Activated naive CD4-positive, alpha-beta T cell treated with anti-CD3 and anti-CD28 coated beads for 36 hours (primary cell): ENCODE measurements at places on chromosomes 2 and 18. TPM values are rescaled to one million over a fixed set of nuclear protein-coding genes. Genes with fewer than 3 reads are reported as not detected.

The EFR3B gene
- total RNA-seq: 0.41 TPM

The ALPP gene
- total RNA-seq: not detected

The FRZB gene
- total RNA-seq: not detected

The VAMP8 gene
- total RNA-seq: 102 TPM

The DSG1 gene
- not detected for total RNA-seq

The LYG2 gene
- total RNA-seq: not detected

The ELOA2 gene
- total RNA-seq: not detected

The DSG3 gene
- not detected for total RNA-seq

The PCARE gene
- total RNA-seq: not detected

The INHBB gene
- total RNA-seq: not detected

The MAP2 gene
- 0.67 TPM for total RNA-seq

The TRIM43 gene
- total RNA-seq: not detected

The UGT1A5 gene
- not detected for total RNA-seq

The UBE2F gene
- total RNA-seq: 43.4 TPM

The PSMA8 gene
- total RNA-seq: 2.1 TPM

The MAL gene
- 22.3 TPM for total RNA-seq

The MYO3B gene
- not detected for total RNA-seq

The HPCAL1 gene
- total RNA-seq: 71.4 TPM

The PMAIP1 gene
- 132 TPM for total RNA-seq

The PSD4 gene
- 85.9 TPM for total RNA-seq

The TEKT4 gene
- total RNA-seq: not detected

The IL36A gene
- not detected for total RNA-seq

The C2orf81 gene
- total RNA-seq: 2.6 TPM

The CDH19 gene
- total RNA-seq: not detected

The STARD6 gene
- not detected for total RNA-seq
